ENCODE measurements at places on chromosomes 12 and 14.

DNA sequence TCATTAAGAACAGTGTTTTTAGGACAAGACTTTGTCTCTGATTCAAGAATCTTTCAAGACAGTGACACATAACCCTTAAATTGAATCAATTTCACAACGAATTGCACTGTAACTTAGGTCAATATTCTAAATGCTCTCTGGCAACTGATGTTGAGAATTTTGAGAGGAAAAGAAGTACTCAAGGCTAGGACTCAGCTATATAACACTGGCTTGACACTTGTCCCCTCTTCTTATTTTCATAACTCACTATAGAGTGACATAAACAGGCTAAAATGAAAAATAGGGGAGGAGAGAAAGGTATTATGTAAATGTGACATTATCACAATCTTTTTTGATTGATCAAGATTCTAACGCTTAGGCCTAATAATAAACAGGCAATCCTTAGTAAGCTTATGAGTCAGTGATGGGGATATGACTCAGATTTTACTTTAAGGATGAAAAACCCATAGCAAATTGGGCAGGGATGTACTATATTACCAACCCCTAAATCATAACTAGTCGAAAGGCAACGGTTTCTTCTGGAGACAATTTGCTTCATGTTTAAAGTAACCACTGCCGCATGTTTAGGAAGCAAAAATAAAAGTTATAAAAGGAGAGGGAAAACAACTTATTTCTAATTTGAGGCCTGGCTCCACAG is 10.9 kb downstream of the BTG1 start:
- no peak for DNase-seq

- no peak for DNase-seq
Measured at GRCh38 chr14:61866932-61867920, 105.0 kb downstream of the SNAPC1 start.

DNA sequence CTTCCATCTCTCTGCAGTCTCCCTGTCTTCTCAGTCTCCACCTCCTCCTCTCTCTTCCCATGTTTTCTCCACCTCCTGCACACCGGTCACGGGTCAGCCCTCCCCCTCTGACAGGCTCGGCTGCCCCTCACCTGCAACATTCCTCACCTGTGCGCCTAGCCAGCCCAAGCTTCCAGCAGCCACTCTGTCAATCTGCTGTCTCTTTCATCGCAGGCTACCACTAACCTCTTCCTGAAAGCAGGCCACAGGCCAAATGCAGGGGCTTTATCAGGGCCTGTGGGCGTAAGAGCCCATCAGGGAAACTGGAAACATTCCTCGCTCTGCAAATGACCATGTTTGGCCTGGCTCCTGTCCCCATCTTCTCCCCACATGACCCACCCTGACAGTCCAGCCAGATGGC is 34.5 kb downstream of the CMKLR1 start:
- no peak for DNase-seq

- DNase-seq, result no peak
Measured at GRCh38 chr12:117825827-117826226, 143.0 kb downstream of the KSR2 start.

GRCh38 chr14:104109731-104110361 is 24.3 kb downstream of the ASPG start:
- DNase-seq, result no peak

- DNase-seq, result no peak
Measured at GRCh38 chr12:22271023-22271422, 63.5 kb downstream of the ST8SIA1 start.

- no peak for DNase-seq
Measured at GRCh38 chr12:110536834-110537604, 34.9 kb downstream of the RAD9B start.

DNA sequence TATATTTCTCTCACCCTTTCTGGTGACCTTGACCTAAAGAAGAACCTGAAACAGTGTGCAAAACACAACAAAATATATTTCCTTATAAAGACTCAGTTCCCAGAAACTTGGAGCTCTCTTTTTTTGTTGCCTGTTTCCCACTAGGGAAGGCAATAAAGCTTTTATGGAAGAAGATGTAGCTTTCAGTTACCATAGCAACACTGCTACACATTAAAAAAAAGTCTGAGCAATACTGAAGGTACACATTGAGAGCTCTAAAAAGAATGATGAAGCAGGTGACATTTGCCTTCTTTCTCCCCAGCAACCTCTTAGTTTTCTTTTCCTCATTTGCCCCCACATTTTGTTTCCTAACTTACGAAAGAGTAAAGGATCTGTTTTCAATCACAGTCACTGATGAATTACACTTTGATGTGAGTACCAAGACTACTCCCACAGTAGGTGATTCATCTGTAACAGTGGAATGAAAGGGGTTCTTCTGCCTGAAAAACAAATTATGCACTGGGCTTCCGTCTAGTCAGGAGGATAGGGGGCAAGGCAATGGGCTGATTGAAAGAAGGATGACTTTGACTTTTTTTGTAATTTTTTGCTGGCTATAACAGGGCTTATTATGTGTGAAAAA is 1.1 kb upstream of the CATSPERB start:
- no peak for DNase-seq

DNA sequence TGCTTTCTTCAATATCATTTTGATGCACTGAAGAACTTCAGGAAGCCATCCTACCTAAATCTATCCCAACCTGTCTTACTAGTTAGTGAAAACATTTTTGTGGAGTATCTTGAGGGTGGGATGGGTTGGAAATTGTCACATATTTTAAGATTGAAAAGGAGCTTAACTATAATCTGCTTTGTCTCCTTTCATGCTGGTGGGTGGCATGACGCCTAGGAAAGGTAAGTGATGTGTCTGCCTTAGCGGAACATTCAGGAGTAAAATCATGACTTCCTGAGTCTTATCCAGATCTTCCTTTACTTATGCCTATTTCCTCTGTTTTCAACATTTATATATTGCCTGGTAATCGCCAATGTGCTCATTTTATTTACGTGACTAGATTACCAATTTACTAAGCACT is 74.1 kb downstream of the FLRT2 start:
- DNase-seq, result no peak

DNA sequence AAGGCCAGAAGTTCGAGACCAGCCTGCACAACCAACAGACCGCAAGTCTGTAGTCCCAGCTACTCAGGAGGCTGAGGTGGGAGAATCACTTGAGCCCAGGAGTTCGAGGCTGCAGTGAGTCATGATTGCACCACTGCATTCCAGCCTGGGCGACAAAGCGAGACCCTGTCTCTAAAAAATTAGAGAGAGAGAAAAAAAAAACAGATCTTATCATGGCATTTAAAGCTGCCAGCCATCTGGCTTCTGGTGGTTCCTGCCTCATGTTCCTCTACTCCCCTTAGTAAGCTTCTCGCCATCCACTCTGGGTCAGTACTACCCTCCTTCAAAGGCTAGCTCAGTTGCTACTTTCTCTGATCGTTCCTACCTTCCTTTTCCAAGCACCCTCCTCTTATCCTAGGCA is 16.1 kb downstream of the CLSTN3 start:
- no peak for DNase-seq

GRCh38 chr12:121828306-121828705 is 24.5 kb downstream of the SETD1B start:
- no peak for DNase-seq

GRCh38 chr12:70043490-70044138 is 199.6 kb upstream of the CNOT2 start:
- DNase-seq, result no peak

GRCh38 chr12:66587912-66588311 is 91.0 kb downstream of the GRIP1 start:
- no peak for DNase-seq

DNA sequence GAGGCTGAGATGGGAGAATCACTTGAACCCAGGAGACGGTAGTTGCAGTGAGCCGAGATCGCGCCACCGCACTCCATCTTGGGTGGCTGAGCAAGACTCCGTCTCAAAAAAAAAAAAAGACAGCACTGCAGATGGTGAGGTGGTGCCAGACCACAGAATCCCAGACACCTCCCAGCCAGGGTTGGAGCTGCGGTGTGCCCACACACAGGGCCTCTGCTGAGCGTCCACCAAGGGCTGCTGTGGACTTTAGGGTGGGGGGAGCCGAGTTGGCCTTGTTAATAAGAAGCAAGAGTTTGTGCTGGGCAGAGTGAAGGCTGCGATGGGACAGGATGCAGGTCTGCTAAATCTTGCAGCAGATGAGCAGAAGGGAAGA is 14.2 kb downstream of the KMT5A start:
- DNase-seq, result no peak

DNA sequence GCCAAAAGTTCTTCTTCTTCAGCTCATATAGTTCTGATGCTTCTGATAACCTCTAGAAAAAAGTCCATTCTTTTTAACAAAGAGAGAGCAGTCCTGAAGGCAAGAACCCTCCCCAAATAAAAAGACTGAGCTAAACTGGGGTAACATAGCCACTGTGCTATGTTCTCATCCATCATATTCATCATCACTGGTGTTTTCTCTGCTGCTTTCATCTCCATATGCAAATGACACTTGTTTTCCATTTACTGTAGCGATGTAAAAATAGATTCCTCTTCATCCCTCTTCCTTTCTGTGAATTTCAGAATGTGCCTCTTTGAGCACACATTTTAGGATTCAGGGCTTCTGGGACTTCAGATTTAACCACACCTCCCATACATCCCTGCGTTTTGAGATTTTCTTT is 44.9 kb downstream of the GSC start:
- no peak for DNase-seq

- DNase-seq, result no peak
Measured at GRCh38 chr12:127306604-127307215, 960.3 kb upstream of the TMEM132C start.

Measured in T-helper 2 cell (primary cell).